BJ (cell line): ENCODE measurements at places on chromosomes 4 and X. TPM values are rescaled to one million over a fixed set of nuclear protein-coding genes. Genes with fewer than 3 reads are reported as not detected.
A peak's percentile ranks its signal among the peaks of the same experiment; 100 is the strongest.

GRCh38 chrX:71184803-71185495 is 38.1 kb upstream of the GJB1 start:
- no peak for DNase-seq

The PPP2R2C gene
- polyA plus RNA-seq: 0.06 TPM in 1 of 2 replicates, not detected in the other

The BEX3 gene
- 107 and 267 TPM in 2 replicates for polyA plus RNA-seq

The NSUN7 gene
- polyA plus RNA-seq: 0.16 and 0.18 TPM in 2 replicates

The ZFYVE28 gene
- 3.5 and 4.4 TPM in 2 replicates for polyA plus RNA-seq

The LRRC66 gene
- 0.21 and 0.28 TPM in 2 replicates for polyA plus RNA-seq

DNA sequence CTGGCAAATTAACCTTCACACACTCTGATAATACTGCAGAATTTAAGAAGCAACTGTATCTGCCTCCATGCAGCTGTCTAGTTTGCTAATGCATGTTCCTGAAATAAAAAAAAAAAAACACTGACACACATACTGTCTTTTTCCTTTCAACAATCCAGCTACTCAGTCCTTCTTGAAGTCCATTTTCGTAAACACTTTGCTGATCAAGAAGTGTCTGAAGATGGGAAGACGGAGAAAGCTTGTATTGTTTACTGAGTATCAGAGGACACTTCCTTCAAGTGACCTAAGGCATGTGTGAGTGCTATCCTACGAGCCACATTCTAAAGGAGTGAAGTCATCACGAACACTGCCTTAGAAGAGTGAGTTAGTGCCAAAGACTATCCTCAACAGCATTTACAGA is 82.6 kb downstream of the LUZP4 start:
- DNase-seq: peak; percentile 28

The ADH1A gene
- polyA plus RNA-seq: not detected in 2 replicates

- no peak for DNase-seq
Observed at GRCh38 chr4:176291748-176292147, 22.7 kb upstream of the ASB5 start.

DNA sequence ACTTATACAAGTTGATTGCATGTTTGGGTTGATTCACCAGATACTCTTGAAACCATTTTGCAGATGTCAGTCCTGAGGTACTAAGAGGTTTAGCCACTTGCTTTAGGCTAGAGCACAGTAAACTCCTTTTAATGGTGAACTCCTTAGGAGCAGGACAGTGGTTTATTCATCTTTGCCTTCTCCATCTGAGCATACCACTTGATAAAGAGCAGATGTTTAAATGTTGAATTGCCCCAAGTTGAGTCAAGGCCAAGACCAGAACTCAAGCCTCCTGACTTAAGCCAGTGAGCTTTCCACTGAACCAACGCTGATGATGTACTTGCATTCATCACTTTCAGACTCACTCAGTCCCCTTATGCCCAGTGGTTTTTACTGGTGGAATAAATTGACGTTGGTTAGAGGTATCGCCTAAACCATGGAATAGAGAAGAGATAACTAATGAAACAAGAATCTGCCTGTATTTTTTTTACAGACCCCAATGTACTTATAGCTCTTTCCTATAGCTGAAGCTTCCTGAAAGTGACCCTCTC is 7.5 kb downstream of the DAPP1 start:
- no peak for DNase-seq

DNA sequence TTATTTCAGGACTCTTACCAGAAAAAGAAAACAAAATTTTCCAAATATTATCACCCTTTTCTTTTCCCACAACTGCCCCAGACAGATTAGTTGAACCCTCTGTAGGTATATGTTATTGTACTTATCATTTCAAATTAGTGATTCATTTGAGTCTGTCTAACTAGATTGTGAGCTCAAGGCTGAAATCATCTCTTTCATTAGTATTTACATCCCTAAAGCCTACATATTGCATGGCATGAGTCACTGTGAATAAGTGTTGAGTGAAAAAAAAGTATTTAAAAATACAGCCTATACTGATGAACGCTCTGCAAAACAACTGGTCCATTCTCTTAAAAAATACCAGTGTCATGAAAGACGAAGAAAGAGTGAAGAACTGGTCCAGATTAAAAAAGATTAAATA is 3.9 kb downstream of the PAGE3 start:
- DNase-seq: no peak

- DNase-seq: no peak
Observed at GRCh38 chr4:114251020-114251419, 271.6 kb upstream of the ARSJ start.

GRCh38 chr4:23978002-23978401 is 88.2 kb upstream of the PPARGC1A start:
- peak; percentile 25 for DNase-seq

GRCh38 chr4:90425893-90426292 is 298.7 kb downstream of the CCSER1 start:
- DNase-seq: no peak

The AADAT gene
- 7.8 and 9.7 TPM in 2 replicates for polyA plus RNA-seq

DNA sequence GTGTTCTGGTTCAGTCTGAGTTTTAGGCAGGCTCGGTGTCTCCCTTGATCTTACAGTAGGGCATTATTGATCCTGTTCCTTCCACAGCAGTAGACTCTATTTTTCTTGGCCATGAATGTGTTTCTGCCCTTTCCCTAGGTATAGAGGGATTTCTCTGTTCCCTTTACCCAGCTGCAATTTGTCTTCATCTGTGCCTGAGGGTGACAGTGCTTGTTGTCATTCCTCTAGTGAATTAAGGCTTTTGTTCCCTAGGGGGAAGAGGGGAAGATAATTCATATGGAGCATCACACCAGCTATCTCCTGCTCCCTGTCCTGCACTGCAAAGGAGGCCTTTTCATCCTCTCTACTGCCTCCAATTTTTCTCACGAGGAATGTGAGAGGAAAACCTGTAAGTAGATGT is 39.7 kb upstream of the CXorf51A start:
- DNase-seq: no peak

GRCh38 chr4:173333658-173334084 is 487 bp downstream of the HMGB2 start:
- DNase-seq: no peak

- no peak for DNase-seq
Observed at GRCh38 chr4:71004281-71004851, 10.9 kb downstream of the DCK start.

DNA sequence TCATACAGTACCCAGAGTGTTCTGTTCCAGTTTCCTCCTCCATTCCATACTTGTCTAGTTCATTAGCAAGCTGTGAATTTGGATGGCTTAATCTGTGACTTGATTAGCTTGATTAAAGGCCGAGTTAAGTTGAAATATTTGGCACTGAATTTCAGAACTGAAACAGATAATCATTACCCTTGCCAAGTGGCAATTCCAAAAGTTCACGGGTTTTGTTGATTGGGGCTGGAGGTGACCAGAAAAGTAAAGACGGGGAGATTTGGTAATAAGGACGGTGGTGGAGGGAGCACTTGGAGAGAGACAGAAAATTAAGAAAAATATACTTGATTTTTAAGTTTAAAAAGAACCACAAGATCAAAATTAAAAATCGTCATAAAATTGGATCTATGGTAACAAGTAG is 21.9 kb upstream of the KLHL2 start:
- DNase-seq: no peak

The CHIC2 gene
- polyA plus RNA-seq: 15.6 and 28.2 TPM in 2 replicates

The FAM9C gene
- polyA plus RNA-seq: not detected in 2 replicates

GRCh38 chr4:151173871-151174270 is 74.4 kb downstream of the RPS3A start:
- no peak for DNase-seq

The UGT2A3 gene
- polyA plus RNA-seq: not detected in 2 replicates

DNA sequence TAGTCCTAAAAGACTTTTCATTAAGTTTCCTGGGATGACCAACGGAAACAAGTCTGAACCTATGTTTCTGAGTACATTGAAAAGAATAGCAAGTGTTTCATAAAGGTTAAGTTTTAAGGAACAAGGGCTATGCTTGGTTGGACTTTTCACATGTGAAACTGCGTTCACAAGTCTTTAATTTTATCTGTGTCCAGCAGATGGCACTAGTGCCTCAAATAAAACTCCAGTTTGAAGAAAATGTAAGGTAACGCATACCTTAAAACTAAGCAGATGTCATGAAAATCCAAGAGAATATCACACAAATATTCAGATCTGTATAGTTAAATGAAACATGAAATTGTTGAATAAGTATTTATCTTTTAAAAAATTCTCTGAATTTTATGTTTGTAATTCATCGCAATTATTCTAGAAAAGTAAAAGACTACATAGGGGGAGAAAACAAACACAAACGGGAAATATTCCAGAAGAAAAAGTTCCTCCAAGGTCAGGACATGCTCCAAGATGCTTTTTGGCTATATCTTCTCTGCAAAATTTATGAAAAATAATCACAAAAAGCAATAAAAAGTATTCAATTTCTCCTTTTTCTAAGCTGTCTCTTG is 89.6 kb upstream of the MAD2L1 start:
- DNase-seq: peak; percentile 15

- DNase-seq: peak; percentile 13
Observed at GRCh38 chr4:41572516-41572915, 34.6 kb downstream of the LIMCH1 start.

The LRP2BP gene
- polyA plus RNA-seq: 0.13 and 0.15 TPM in 2 replicates

The C4orf36 gene
- polyA plus RNA-seq: 3.0 and 3.1 TPM in 2 replicates

GRCh38 chrX:3134316-3134945 is 93.2 kb downstream of the ARSF start:
- no peak for DNase-seq

The AREG gene
- polyA plus RNA-seq: 0.07 and 0.33 TPM in 2 replicates

The VSIG4 gene
- polyA plus RNA-seq: not detected in 2 replicates

GRCh38 chr4:122163767-122164166 is 11.6 kb downstream of the BLTP1 start:
- no peak for DNase-seq

GRCh38 chrX:96776966-96777365 is 92.3 kb downstream of the DIAPH2 start:
- peak; percentile 3 for DNase-seq

DNA sequence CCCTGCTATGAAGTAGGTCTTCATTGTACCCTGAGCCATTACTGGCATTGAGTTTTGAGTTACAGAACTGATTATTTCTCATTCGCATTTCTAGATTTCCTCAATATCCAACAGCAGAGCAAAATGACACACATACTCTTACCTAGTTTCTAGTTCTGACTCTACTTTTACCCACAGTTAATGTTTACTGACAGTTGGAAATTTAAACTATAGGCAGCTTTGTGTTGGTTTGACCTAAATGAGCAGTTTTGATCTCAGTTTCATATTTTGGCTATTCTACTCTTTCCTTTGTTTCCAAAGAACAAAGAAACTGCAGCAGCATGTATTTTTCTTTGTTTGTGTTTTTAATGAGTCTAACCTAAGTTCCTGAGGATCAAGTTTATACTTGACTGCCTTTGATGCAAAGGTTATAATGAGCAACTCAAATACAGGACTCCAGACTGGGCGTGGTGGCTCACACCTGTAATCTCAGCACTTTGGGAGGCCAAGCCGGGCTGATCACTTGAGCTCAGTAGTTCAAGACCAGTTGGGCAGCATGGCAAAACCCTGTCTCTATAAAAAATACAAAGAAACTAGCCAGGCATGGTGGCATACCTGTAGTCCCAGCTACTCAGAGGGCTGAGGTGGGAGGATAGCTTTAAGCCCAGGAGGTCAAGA is 30.4 kb downstream of the TXK start:
- no peak for DNase-seq

- no peak for DNase-seq
Observed at GRCh38 chr4:170497689-170498088, 407.9 kb upstream of the AADAT start.

GRCh38 chr4:125390727-125391126 is 76.0 kb downstream of the FAT4 start:
- DNase-seq: no peak

The HOPX gene
- not detected in 2 replicates for polyA plus RNA-seq

The ABLIM2 gene
- polyA plus RNA-seq: 0.07 TPM in 1 of 2 replicates, not detected in the other

The GABRB1 gene
- not detected in 2 replicates for polyA plus RNA-seq

- no peak for DNase-seq
Observed at GRCh38 chr4:98828801-98829200, 100.1 kb downstream of the EIF4E start.

DNA sequence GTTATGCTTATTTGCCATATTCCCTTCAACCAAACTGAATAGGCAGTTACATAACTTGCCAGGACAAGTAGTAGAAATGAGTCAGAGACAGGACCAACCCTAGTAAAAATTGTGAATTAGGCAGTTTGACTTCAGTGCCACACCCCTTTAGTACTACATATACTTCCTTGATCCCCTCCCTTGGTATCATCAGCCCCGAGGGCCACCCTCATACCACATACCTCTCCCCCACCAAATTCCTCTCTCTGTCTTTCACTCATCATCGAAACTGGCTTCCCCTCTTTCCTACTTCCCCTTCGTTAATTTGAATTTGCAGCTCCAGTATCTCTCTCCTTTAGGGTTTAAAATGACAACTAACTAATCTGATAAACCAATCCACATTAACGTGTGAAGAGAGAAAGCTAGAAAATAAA is 7.9 kb upstream of the PTPN13 start:
- no peak for DNase-seq
